Stimulated activated CD8-positive, alpha-beta memory T cell treated with anti-CD3 and anti-CD28 coated beads, Interleukin-7, amount 100 ng/mL, for 1 hour (primary cell): ENCODE measurements at places on chromosomes 6 and 20.

- no peak for DNase-seq
Measured at GRCh38 chr6:87820343-87820984, 118.4 kb upstream of the AKIRIN2 start.

- no peak for DNase-seq
Measured at GRCh38 chr20:62042025-62042820, 23.5 kb downstream of the TAF4 start.

- no peak for DNase-seq
Measured at GRCh38 chr6:136365776-136366354, 76.2 kb upstream of the BCLAF1 start.

- DNase-seq: no peak
Measured at GRCh38 chr20:38129248-38129865, 35.7 kb downstream of the TGM2 start.

DNA sequence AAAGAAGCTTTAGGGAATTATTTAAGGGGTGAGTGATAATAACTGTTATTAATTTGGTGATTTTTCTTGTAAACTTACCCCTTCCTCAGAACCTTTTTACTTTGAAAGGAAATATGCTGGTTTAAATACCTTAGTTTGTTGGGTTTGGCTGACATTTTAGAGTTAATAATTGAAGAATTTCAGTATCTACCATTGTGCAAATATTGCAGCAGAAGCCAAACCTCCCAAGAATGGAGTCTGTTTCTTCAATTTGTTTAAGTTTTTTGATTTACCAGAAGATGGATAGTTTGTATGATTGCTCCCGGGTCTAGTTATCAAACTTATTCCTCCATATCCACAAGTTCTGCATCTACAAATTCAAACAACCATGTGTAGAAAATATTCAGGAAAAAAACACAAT is 77.1 kb downstream of the ATRN start:
- no peak for DNase-seq

GRCh38 chr6:52937908-52938307 is 28.4 kb upstream of the GSTA3 start:
- no peak for DNase-seq

DNA sequence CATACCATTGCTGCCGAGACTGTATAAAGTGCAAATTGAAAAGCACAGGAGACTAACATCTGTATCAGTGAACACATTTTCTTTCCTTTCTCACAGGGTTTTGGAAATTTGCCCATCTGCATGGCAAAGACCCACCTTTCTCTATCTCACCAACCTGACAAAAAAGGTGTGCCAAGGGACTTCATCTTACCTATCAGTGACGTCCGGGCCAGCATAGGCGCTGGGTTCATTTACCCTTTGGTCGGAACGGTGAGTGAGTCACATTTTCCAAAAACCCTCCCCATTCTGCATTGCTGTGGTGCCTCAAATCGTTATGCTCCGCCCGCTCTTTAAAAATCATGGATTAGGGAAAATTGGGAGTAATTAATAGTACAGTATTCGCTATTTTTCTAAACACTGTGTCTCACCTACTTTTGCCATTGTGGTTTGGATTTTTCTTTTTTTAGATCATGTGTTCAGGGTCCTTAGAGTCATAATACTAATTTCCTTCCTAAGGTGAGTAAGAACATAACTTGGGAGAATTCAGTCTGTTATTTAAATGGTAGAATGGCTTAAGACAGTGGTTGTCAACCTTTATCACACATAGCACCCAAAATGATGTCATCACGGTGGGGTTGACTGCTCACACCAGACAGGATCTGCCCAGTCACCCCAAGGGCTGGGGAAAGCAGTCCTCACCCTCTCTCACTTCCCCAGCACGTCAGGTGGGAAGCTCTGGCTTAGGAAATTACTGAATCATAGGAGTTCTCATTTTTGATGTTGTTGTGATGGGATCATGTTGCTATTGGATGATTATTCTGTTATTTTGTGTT is 171.6 kb downstream of the MTHFD1L start:
- no peak for DNase-seq
